ENCODE measurements at places on chromosomes 4 and X.
A peak's percentile ranks its signal among the peaks of the same experiment; 100 is the strongest.

GRCh38 chrX:16705370-16705769 is 7.1 kb downstream of the CTPS2 start:
- no peak overlapping the region for H3K27ac ChIP-seq
- no peak overlapping the region for H3K4me3 ChIP-seq
- DNase-seq, result no peak
- no peaks in the 10 kb centered on the region for H3K4me1 ChIP-seq
- no peaks in the 10 kb centered on the region for H3K27me3 ChIP-seq
- H3K36me3 ChIP-seq, result peaks cover 2% of the 10 kb centered on the region

DNA sequence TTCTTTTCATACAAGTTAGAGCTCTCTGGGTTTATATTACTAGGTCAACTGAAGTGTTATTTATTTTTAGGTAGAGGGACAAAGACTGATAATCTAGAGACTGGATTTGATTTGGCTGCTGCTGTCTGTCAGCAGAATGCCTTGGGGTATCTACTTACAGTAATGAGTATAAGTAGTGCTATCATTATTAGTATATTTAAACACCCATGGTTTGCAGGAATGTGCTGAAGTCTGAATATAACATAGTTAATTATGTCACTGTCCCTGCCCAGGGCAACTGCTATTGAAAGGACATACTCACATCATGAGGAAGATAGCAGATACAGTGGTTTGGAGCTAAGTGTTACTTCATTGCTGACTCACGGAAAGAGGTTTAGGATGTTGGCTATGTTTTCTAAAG is 76.2 kb downstream of the PRRG1 start:
- H3K27me3 ChIP-seq, result no peaks in the 10 kb centered on the region
- no peak overlapping the region for H3K4me3 ChIP-seq
- no peak overlapping the region for H3K27ac ChIP-seq

DNA sequence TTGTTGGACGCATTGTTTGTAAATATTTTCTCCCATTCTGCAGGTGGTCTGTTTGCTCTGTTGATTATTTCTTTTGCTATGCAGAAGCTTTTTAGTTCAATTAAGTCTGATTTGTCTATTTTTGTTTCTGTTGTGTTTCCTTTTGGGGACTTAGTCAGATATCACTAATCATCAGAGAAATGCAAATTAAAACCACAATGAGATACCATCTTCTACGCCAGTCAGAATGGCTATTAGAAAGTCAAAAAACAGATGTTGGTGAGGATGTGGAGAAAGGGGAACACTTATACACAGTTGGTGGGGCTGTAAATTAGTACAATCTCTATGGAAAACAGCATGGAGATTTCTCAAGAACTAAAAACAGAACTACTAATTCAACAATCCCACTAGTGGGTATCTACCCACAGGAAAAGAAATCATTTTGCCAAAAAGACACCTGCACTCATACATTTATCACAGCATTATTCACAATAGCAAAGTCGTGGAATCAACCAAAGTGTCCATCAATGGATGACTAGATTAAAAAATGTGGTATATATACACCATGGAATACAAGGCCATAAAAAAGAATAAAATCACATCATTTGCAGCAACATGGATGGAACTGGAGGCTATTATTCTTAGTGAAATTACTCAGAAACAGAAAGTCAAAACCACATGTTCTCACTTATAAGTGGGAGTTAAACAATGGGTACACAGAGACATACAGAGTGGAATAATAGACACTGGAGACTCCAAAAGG is 8.1 kb downstream of the COQ2 start:
- peaks cover 4% of the 10 kb centered on the region for H3K36me3 ChIP-seq
- H3K27ac ChIP-seq, result no peak overlapping the region
- H3K27me3 ChIP-seq, result no peaks in the 10 kb centered on the region
- no peak overlapping the region for H3K4me3 ChIP-seq
- peaks cover 16% of the 10 kb centered on the region for H3K4me1 ChIP-seq
- DNase-seq, result no peak

DNA sequence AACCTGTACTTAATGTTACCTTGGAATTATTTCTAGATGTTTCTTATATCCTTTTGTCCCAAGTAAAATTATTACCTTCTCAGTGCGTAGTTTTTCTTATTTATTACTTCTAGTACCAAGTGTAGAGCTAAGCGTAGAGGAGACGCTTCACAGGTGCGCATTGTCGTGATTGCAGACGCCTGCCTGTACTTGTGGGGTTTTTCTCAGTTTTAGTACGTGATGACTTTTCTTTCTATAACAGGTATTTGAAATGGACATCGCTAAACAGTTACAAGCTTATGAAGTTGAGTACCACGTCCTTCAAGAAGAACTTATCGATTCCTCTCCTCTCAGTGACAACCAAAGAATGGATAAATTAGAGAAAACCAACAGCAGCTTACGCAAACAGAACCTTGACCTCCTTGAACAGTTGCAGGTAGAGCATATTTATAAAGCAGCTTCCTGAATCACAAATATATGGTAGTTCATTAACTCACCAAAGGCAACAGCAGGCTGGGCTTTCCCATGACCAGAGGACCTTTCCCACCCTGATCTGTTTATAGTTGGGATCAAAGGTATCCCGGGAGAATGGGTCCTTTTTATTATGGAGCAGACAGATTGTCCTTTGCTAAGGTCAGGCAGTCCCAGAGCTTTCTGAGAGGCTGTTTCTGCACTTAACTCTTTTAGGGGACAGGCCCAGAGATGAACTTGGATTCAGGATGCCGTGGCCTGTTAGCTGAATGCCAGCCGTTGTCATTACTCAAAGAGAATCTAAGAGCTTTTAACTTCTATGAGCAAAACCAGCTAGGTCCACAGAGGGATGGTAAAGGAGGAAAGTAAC is 172.9 kb downstream of the PTTG2 start:
- no peaks in the 10 kb centered on the region for H3K27me3 ChIP-seq
- DNase-seq, result no peak
- peaks cover 57% of the 10 kb centered on the region for H3K4me1 ChIP-seq
- H3K36me3 ChIP-seq, result peaks cover 40% of the 10 kb centered on the region
- H3K4me3 ChIP-seq, result no peak overlapping the region
- H3K27ac ChIP-seq, result peak overlapping the region; percentile 98

DNA sequence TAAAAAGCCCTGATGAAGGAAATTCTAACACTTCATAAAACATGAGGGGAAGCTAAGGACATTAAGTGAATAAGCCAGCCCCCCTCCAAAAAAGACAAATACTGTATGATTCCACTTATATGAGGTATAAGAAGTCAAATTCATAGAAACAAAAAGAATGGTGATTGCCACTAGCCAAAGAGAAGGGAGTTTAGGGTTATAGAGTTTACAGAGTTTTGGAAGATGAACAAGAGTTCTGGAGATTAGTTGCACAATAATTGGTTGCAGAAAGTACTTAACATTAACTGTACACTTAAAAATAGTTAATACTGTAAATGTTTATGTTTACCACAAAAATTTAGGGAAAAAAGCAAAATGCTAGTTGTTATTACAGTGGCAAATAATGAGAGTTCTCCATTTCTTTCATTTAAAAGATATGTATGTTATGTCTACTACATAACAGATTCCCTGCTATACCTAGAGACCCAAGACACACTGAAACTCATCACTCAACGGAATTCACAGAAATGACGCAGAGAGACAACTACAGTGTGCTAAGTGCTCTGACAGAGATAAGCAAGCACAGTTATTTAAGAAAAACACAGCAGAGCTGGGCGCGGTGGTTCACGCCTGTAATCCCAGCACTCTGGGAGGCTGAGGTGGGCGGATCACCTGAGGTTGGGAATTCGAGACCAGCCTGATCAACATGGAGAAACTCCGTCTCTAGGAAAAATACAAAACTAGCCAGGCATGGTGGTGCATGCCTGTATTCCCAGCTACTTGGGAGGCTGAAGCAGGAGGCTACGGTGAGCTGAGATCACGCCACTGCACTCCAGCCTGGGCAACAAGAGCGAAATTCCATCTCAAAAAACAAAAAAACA is 37.2 kb downstream of the EIF4E start:
- H3K4me1 ChIP-seq, result peaks cover 46% of the 10 kb centered on the region
- DNase-seq, result no peak
- no peak overlapping the region for H3K4me3 ChIP-seq
- peaks cover 37% of the 10 kb centered on the region for H3K36me3 ChIP-seq
- H3K27me3 ChIP-seq, result no peaks in the 10 kb centered on the region
- no peak overlapping the region for H3K27ac ChIP-seq

GRCh38 chr4:7584098-7584497 is 149.4 kb upstream of the PSAPL1 start:
- no peaks in the 10 kb centered on the region for H3K36me3 ChIP-seq
- DNase-seq, result no peak
- no peak overlapping the region for H3K4me3 ChIP-seq
- H3K27me3 ChIP-seq, result peaks cover 17% of the 10 kb centered on the region
- no peak overlapping the region for H3K27ac ChIP-seq

GRCh38 chr4:109234596-109234995 is 67.9 kb downstream of the COL25A1 start:
- H3K4me3 ChIP-seq, result no peak overlapping the region
- H3K27ac ChIP-seq, result no peak overlapping the region
- peaks cover 4% of the 10 kb centered on the region for H3K27me3 ChIP-seq
- H3K4me1 ChIP-seq, result no peaks in the 10 kb centered on the region
- DNase-seq, result no peak
- no peaks in the 10 kb centered on the region for H3K36me3 ChIP-seq

GRCh38 chrX:55818673-55819375 is 101.3 kb downstream of the RRAGB start:
- H3K4me3 ChIP-seq, result no peak overlapping the region
- H3K36me3 ChIP-seq, result no peaks in the 10 kb centered on the region
- H3K27me3 ChIP-seq, result peaks cover 3% of the 10 kb centered on the region
- no peaks in the 10 kb centered on the region for H3K4me1 ChIP-seq
- DNase-seq, result no peak
- H3K27ac ChIP-seq, result no peak overlapping the region

GRCh38 chr4:139736274-139736660 is 70.6 kb downstream of the MGST2 start:
- peak overlapping the region; percentile 20 for H3K4me3 ChIP-seq
- no peaks in the 10 kb centered on the region for H3K36me3 ChIP-seq
- H3K27ac ChIP-seq, result no peak overlapping the region
- H3K27me3 ChIP-seq, result peaks cover 63% of the 10 kb centered on the region
- H3K4me1 ChIP-seq, result peaks cover 10% of the 10 kb centered on the region

GRCh38 chr4:127134490-127134889 is 498.3 kb upstream of the INTU start:
- no peaks in the 10 kb centered on the region for H3K4me1 ChIP-seq
- no peaks in the 10 kb centered on the region for H3K27me3 ChIP-seq
- H3K36me3 ChIP-seq, result no peaks in the 10 kb centered on the region

- no peaks in the 10 kb centered on the region for H3K4me1 ChIP-seq
- no peak for DNase-seq
- H3K4me3 ChIP-seq, result no peak overlapping the region
- no peaks in the 10 kb centered on the region for H3K27me3 ChIP-seq
- H3K36me3 ChIP-seq, result no peaks in the 10 kb centered on the region
- H3K27ac ChIP-seq, result no peak overlapping the region
These were observed 68.3 kb upstream of the CNKSR2 start for GRCh38 chrX:21305799-21306336.

- H3K4me3 ChIP-seq, result no peak overlapping the region
- peak overlapping the region; percentile 39 for H3K27ac ChIP-seq
- peaks cover 5% of the 10 kb centered on the region for H3K4me1 ChIP-seq
- peaks cover 3% of the 10 kb centered on the region for H3K36me3 ChIP-seq
These were observed 8.9 kb downstream of the ABLIM2 start for GRCh38 chr4:8149664-8150063.

DNA sequence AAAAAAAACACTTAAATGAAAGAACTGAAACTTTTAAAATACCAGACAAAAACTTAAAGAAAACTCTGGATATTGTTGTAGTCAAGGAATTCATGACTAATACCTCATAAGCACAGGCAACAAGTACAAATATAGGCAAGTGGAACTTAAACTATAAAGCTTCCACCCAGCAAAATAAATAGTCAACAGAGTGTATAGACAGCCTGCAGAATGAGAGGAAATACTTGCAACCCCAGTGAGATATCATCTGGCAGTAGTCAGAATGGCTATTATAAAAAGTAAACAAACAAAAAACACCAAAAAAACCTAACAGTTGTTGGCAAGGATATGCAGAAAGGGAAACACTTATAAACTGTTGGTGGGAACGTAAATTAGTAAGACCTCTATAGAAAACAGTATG is 9.6 kb upstream of the RPS6KA6 start:
- H3K4me3 ChIP-seq, result no peak overlapping the region
- H3K36me3 ChIP-seq, result peaks cover 2% of the 10 kb centered on the region
- no peaks in the 10 kb centered on the region for H3K4me1 ChIP-seq
- no peak for DNase-seq
- no peaks in the 10 kb centered on the region for H3K27me3 ChIP-seq

GRCh38 chr4:74132944-74133343 is 25.0 kb upstream of the MTHFD2L start:
- H3K4me1 ChIP-seq, result no peaks in the 10 kb centered on the region
- no peaks in the 10 kb centered on the region for H3K36me3 ChIP-seq
- no peak overlapping the region for H3K27ac ChIP-seq
- no peak for DNase-seq
- peaks cover 43% of the 10 kb centered on the region for H3K27me3 ChIP-seq

DNA sequence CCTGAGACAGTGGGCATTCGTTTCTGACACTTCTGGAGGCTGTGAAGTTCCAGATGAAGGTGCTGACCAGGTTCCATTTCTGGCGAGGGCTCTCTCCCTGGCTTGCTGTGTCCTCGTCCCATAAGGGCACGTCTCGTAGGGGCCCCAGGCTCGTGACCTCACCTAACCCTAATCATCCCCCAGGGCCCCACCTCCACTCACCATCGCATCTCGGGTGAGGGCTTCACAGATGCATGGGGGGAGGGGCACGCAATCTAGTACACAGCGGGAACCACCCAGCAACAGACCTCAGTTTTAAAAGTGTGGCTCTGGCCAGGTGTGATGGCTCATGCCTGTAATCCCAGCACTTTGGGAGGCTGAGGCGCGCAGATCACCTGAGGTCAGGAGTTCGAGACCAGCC is 22.1 kb downstream of the PDE6B start:
- H3K27ac ChIP-seq, result no peak overlapping the region
- no peaks in the 10 kb centered on the region for H3K4me1 ChIP-seq
- no peaks in the 10 kb centered on the region for H3K36me3 ChIP-seq
- no peak overlapping the region for H3K4me3 ChIP-seq

DNA sequence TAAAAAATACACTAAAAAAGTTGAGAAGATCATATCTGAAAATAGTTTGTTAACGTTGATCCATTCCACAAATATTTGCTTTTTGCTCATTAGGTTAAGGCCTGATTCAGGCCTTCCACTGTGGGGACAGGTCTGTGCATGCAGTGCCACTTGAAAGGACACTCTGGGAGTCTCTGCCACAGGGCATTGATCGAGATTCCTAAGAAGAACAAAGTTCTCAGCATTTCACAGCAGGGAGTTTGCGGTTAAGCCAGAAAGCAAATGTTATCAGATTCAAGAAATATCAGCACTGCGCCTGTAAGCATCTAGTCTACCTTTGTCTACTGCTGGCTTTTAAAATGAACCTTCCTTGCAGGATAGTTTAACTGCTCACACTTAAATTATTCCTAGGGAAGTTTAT is 62.2 kb upstream of the TNIP3 start:
- DNase-seq, result no peak
- peaks cover 25% of the 10 kb centered on the region for H3K4me1 ChIP-seq
- peaks cover 2% of the 10 kb centered on the region for H3K36me3 ChIP-seq
- peak overlapping the region; percentile 64 for H3K4me3 ChIP-seq
- H3K27ac ChIP-seq, result peak overlapping the region; percentile 91

Measured in central memory CD8-positive, alpha-beta T cell (primary cell).